Kidney tubule cell (primary cell): ENCODE measurements at places on chromosomes 7 and 10.

DNA sequence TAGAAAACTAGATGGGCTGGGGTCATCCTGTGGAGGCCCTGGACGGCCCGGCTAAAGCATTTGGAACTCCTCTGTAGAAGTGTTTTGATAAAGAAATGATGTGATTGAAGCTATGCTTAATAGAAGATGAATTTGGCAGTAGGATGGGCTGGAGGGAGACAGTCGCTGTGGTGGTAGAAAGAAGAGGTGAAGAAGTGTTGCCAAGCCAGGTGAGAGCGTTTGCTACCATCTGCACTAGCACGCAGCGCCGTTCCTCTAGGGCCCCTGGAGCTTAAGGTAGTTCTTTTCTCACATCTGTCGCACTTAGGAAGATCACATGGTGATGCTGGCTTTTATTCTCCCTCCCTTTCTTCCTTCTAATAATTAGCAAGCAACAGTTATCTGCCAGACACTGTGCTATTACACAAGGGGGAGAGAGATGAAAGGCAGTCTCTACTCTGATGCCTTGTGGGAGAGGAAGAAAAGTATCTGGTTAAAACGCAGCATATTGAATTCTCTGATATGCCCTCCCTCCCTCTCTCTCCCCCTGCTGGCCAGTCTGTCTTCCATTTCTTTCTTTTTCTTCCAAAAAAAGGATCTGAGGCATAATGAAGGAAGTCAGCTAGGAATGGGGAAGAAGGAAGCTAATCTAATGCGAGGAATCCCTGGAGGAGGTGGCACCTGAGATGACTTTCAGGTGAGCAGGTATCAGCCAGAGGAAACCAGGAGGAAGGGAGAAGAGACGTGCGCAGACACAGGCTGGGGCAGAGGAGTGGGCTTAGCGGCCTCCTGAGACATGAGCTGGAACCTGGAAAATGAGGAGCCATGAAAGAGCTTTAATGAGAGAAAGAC is 162.3 kb upstream of the KLF14 start:
- peak; percentile 81 for DNase-seq

DNA sequence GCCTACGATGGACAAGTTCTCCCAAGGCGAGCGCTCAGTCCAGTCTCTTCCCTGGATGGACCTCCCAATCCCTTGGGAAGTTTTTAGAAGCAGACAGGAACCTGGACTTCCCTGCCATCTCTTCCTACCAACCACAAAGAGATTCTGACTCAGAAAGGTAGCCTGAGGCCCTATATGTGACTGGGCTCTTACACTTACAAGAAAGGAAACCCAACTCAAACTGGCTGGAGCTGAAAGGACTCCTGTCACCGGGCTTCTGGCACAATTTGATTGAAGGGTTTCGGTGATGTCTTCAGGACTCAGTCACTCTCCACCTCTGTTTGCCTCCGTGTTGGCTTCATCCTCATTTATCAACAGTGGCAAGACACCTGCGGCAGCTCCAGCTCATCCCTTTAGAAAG is 3.7 kb upstream of the COL13A1 start:
- no peak for DNase-seq

DNA sequence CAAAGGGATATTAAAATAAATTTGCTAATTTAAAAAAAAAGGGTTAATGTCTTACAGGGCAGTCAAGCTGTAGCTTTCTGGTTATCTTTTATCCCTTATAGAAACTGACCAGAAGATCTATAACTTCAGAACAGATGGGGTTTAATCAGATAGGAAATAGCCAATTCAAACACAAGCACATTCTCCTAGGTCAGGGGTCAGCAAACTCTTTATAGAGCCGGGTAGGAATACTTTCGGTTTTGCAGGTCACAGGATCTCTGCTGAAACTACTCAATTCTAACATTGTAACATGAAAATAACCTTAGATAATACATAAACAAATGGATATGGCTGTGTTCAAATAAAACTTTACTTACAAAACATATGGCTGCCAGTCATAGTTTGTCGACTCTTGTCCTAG is 479.8 kb downstream of the ADRA2A start:
- no peak for DNase-seq

GRCh38 chr7:32048970-32049491 is 21.2 kb downstream of the PDE1C start:
- DNase-seq = peak; percentile 58

DNA sequence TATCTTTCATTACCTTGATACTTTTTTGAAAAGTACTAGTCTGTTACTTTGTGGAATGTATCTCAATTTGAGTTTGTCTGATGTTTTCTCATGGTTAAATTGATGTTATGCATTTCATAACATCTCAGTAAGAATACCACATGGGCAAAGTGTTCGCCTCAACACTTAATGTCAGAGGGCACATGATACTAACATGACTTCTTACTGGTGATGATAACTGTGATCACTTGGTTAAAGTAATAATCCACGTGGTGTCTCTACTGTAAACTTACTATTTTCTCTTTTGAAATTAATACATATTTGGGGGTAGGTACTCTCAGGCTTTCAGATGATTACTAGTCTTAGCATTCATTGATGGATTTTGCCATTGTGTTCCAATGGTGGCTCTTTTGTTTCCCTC is 2.2 kb downstream of the SDHAF3 start:
- no peak for DNase-seq

DNA sequence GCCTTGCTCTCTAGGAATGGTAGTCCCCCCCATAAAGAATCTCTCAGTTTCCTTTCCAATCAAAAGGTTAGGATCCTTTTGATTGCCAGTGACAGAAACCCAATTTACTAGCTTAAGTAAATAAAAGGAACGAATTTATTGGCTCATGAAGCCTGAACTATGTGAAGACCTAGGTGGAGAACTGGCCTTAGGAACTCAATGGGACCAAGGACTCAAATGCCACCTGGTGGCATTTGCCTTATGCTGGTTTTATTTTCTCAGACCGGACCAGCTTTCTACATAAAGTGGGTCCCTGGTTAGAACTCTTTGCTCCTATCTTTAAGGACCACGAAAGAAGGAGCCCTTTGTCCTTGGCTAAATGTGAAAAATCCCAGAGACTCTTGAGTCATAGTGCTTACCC is 25.4 kb downstream of the CFTR start:
- DNase-seq = no peak

- DNase-seq = no peak
Measured at GRCh38 chr10:45515630-45516029, 141.6 kb downstream of the ALOX5 start.

DNA sequence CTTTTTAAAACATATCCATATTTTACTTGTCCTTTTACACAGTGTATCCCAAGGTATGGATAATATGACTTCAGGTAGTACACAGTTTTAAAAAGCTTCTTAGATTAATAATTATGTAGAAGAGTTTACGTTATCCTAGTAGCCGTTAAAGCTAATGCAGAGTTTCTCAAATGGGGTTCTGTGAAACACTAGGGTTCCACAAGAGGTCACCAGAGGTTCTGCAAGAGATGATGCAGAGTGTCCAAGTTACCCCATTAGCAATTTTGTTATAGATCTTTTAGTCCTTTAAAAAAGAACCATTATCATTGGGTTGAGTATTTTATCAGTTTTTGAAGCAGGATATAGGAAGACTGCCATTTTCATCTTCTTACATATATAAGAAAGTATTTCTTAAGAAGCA is 298.9 kb upstream of the HPS1 start:
- no peak for DNase-seq

GRCh38 chr10:77479586-77479985 is 158.0 kb downstream of the KCNMA1 start:
- no peak for DNase-seq

- DNase-seq = no peak
Measured at GRCh38 chr7:83850941-83851340, 202.0 kb upstream of the SEMA3E start.

DNA sequence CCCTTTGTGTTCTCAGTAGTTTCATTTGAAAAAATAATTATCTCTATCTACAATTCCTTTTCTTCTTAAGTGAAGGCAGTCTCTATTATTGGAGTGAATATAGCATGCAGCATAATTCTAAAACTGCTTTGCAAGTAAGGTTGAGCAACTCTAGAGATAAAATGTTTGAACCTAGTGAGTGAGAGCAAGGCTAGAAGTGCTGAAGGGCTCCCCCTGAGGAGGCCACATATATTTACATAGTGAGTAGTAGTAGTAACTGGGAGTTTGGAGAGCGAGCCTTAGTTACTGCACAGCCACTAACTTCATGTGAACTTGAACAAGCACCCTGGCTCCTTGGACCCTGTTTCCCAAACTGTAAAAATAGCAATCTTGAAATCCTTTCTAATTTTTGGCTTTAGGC is 141.5 kb upstream of the DKK1 start:
- no peak for DNase-seq

DNA sequence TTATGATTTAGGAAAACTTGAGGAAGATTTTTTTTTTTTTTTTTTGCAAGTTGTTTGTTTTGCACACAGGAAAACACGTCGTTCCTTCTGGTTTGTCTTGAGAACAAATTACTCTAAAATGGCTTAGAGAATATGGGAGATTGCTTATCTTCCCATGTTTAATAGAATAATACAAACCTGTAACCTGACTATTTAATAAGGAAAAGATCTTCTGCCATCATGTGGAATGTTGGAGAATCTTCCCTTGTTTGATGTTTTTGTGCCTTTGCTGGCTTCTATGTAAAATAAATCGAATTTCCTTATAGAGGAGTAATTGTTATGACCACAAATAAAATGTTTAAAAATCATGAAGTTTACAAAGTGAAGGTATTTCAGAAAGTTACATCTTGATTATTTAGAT is 818.8 kb downstream of the GATA3 start:
- peak; percentile 29 for DNase-seq

DNA sequence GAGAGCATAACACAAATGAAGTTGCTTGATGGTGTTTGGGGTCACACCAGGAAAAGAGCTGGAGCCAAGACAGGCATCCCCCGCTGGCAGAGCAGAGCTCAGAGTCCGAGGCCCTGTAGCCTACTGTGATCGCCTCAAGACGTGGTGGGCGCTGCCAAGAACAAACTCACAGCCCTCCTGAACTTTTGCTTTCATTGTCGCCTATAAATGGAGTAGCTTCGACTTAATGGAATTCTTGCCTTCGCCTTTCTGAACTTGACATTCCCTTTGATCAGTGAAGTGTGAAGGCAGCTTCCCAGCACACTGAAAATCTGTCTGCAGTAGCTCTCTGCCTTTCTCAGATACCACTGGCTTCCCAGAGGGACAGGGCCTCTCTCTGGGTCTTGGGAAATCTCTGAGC is 21.3 kb downstream of the CPXM2 start:
- peak; percentile 77 for DNase-seq
